Activated CD8-positive, alpha-beta memory T cell treated with anti-CD3 and anti-CD28 coated beads for 48 hours (primary cell): ENCODE measurements at places on chromosomes 16 and 17.

GRCh38 chr17:34575182-34575581 is 4.2 kb upstream of the TMEM132E start:
- DNase-seq, result no peak

- DNase-seq, result no peak
These were observed 23.4 kb upstream of the MGAT5B start for GRCh38 chr17:76844846-76845245.

- DNase-seq, result no peak
These were observed 69.6 kb upstream of the ZNF750 start for GRCh38 chr17:82909322-82909904.

DNA sequence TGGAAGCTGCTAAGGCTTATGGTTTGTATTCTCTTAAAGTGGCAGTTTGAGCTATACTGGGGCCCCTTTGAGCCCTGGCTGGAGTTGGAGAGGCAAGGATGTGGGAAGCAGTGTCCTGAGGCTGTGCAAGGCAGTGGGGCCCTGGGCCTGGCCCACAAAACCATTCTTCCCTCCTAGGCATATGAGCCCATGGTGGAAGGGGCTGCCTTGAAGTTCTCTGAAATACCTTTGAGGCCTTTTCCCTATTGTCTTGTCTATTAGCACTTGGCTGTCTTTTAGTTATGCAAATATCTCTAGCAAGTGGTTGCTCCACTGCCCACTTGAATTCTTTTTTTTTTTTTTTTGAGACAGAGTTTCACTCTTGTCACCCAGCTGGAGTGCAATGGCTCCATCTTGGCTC is 119.2 kb downstream of the PCTP start:
- DNase-seq, result no peak

DNA sequence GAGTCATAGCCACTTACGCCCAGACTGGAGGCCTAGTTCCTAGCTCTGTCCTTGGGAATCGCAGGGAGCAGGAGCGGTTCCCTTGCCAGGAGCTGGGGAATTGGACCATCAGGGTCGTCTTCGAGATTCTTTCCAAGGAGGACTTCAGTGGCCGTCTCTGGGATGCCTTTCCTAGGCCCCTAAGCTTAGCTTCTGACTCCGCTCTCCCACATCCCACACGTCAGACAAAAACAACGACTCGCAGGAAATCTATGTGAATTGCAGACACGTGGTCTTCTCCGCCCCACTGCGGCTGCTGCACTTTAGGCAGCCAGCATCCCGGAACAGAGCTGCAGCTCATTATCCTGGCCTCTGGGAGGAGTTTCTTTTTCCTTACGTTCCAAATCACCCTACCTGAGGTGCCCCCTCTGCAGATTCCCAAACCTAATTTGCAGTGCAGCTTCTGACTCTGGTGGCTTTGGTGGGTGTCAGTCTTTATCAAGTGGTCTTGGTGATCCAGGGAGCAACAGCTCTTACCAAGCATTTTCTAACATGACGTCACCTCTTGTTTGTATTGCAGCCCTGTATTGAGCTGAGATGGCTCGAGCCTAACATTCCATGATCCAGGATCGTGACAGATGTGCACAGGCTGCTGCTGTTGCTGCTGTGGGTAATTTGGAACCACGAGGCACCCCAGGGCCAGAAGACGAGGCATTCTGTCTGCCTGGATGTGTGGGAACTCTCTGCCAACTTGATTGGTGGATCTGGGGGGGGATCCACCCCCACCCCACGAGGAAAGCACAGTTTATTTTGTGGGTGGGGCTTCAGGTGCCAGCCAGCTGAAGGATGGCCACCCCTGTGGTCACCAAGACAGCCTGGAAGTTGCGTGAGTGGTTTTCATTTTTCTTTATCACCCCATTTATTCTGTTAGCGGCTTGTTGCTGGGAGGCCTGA is 1.1 kb downstream of the KATNB1 start:
- no peak for DNase-seq

- DNase-seq, result no peak
These were observed 1.1 kb downstream of the NSRP1 start for GRCh38 chr17:30117675-30118081.

DNA sequence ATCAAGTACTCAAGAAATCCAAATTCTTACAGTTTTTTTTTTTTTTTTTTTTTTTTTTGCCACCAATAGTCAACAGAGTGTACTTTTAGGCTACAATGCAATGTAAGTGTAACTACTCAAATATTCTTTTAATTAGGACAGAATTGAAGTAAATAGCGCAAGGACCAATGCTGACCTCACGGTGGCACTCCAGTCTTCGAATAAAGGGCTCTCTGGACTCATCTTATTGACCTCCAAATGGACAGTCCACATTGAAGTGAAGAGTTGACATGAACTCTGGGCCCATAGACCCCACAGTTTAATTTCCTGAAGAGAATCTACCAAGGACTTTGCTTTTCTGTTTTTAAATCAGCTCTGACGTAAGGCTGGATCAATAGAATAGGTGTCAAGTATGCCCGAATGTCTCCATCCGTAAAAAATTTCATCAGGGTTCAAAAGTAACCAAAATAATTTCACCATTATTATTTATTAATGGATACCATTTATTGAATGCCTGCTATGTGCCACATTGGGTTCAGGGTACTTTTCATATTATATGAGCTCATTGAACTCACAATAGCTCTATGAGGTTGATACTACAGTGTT is 7.3 kb upstream of the DDX52 start:
- no peak for DNase-seq
